Immature natural killer cell (primary cell): ENCODE measurements at places on chromosomes 12 and 14. TPM values are rescaled to one million over a fixed set of nuclear protein-coding genes. Genes with fewer than 3 reads are reported as not detected.

CS gene
- polyA plus RNA-seq: 41.7 TPM

RBM19 gene
- polyA plus RNA-seq: 0.27 TPM

TAS2R10 gene
- not detected for polyA plus RNA-seq

NTN4 gene
- polyA plus RNA-seq: not detected

MYH6 gene
- polyA plus RNA-seq: not detected

KRT82 gene
- not detected for polyA plus RNA-seq

JAG2 gene
- polyA plus RNA-seq: 0.17 TPM
